ENCODE measurements at places on chromosomes 3 and 15. TPM values are rescaled to one million over a fixed set of nuclear protein-coding genes. Genes with fewer than 3 reads are reported as not detected.

DNA sequence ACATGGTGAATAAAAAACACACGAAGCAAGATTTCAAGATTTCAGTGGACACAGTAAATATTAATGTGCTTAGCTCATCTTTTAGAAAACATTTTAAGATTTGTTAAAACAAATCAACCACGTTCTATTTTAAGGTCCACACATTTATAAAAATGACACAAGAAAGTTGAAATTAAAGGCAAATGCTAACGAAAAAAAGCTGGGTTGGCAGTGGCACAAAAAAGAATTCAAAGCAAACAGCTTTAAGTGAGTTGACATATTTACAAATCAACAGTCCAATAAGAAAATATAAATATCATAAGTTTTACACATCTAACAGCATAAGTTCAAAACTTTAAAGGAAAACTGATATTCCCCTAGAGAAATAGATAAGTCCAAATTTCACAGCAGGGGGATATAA, 430.4 kb upstream of the CCDC54 start:
- no peak overlapping the region for H3K27ac ChIP-seq
- no peak for DNase-seq
- H3K4me1 ChIP-seq: no peaks in the 10 kb centered on the region
- H3K4me3 ChIP-seq: no peak overlapping the region
- H3K27me3 ChIP-seq: no peaks in the 10 kb centered on the region
- no peaks in the 10 kb centered on the region for H3K36me3 ChIP-seq

- no peak for DNase-seq
- H3K27ac ChIP-seq: no peak overlapping the region
- no peaks in the 10 kb centered on the region for H3K4me1 ChIP-seq
- no peaks in the 10 kb centered on the region for H3K36me3 ChIP-seq
Observed at GRCh38 chr3:82217571-82217970, 456.1 kb upstream of the GBE1 start.

The TUBGCP4 gene
- 13.5 TPM for total RNA-seq

- no peak overlapping the region for H3K4me3 ChIP-seq
- no peaks in the 10 kb centered on the region for H3K27me3 ChIP-seq
- peaks cover 3% of the 10 kb centered on the region for H3K4me1 ChIP-seq
- H3K27ac ChIP-seq: no peak overlapping the region
- DNase-seq: no peak
- peaks cover 2% of the 10 kb centered on the region for H3K36me3 ChIP-seq
Observed at GRCh38 chr15:75684648-75685047, 28.0 kb downstream of the CSPG4 start.

DNA sequence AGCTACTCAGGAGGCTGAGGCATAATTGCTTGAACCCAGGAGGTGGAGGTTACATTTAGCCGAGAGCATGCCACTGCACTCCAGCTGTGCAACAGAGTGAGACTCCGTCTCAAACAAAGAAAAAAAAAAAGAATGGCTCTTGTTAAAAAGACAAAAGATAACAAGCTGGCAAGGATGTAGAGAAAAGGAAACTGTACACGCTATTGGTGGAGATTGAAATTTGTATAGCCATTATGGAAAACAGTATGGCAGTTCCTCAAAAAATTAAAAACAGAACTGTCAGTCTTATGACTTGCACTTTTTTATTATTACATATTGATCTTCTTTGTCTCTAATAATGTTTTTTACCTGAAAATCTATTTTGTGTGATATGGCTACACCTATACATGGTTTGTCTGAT, 41.9 kb downstream of the MEX3B start:
- no peak for DNase-seq
- no peak overlapping the region for H3K27ac ChIP-seq
- H3K27me3 ChIP-seq: no peaks in the 10 kb centered on the region
- H3K4me1 ChIP-seq: no peaks in the 10 kb centered on the region

DNA sequence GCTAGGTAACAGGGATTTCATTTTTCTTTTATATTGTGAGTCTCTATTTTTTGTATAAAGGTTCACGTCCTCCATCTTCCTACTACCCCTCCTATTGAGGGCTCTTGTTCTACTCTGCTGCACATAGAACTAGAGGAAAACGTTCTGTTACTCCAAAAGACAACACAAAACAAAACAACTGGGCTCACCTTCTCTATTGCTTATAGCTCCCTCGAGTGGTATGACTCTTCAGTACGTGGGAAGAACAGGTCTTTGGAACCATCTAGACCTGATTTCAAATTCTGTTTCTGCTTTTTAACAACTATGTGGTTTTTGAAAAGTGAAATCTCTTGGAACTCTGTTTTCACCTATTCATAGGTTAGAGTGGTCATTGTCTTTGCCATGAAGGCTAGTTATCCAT, 515.3 kb downstream of the SOX2 start:
- DNase-seq: no peak
- no peaks in the 10 kb centered on the region for H3K36me3 ChIP-seq
- H3K27ac ChIP-seq: no peak overlapping the region
- H3K4me1 ChIP-seq: no peaks in the 10 kb centered on the region
- H3K4me3 ChIP-seq: no peak overlapping the region
- no peaks in the 10 kb centered on the region for H3K27me3 ChIP-seq

The HACL1 gene
- 12.6 TPM for total RNA-seq

DNA sequence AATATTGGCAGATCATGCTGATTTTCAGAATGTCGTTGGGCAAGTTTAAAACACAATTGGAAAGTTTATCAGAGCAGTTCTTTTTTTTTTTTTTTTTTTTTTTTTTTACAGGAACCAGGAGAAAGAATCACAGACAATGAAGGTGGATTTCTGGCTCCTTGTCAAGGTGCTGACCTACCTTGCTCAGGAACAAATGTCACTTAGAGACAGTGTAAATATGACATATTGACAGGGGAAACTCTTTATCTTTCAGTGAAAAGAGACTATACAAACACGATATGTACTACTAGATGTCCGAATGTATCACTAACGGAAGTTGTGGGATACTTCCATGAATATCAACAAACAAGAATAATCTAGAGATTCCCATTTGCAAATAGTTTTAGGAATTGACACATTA, 237.3 kb downstream of the FMN1 start:
- no peaks in the 10 kb centered on the region for H3K36me3 ChIP-seq
- H3K27ac ChIP-seq: no peak overlapping the region
- no peaks in the 10 kb centered on the region for H3K27me3 ChIP-seq
- H3K4me3 ChIP-seq: no peak overlapping the region
- no peak for DNase-seq

GRCh38 chr15:59115047-59115446, 10.1 kb downstream of the CCNB2 start:
- H3K27ac ChIP-seq: no peak overlapping the region
- DNase-seq: no peak
- no peaks in the 10 kb centered on the region for H3K4me1 ChIP-seq
- H3K36me3 ChIP-seq: no peaks in the 10 kb centered on the region

The UQCRC1 gene
- total RNA-seq: 942 TPM

GRCh38 chr3:192373586-192373985, 353.8 kb downstream of the FGF12 start:
- no peak for DNase-seq
- H3K27ac ChIP-seq: no peak overlapping the region
- no peaks in the 10 kb centered on the region for H3K36me3 ChIP-seq
- H3K27me3 ChIP-seq: no peaks in the 10 kb centered on the region

- H3K27ac ChIP-seq: no peak overlapping the region
- H3K4me3 ChIP-seq: no peak overlapping the region
- no peaks in the 10 kb centered on the region for H3K27me3 ChIP-seq
- DNase-seq: no peak
Observed at GRCh38 chr3:65877160-65877559, 161.6 kb downstream of the MAGI1 start.

GRCh38 chr3:111762537-111762936, 96.5 kb upstream of the PHLDB2 start:
- H3K27ac ChIP-seq: peak overlapping the region; percentile 23
- no peaks in the 10 kb centered on the region for H3K27me3 ChIP-seq
- H3K4me1 ChIP-seq: no peaks in the 10 kb centered on the region
- H3K36me3 ChIP-seq: no peaks in the 10 kb centered on the region
- H3K4me3 ChIP-seq: no peak overlapping the region
- no peak for DNase-seq

The C3orf80 gene
- total RNA-seq: 0.13 TPM

The SH3BP5 gene
- 6.6 TPM for total RNA-seq

DNA sequence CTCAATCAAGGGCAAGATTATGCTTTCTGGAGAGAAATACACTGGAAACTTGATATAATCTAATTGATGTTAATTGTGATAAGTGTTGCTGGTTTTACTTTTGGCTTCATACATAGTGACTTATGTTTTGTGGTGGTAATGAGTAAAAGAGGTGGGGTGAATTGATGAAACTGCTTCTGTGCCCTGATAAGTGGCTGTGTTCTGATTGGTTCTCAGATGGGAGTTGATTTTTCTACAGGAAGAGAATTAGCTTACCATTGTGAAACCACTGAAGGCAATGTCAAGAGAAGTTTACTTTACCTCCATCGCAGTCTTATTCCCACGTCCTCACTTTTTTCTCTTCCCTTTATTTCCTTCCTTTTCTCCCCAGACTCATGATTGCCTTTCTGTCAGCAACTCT, 23.8 kb downstream of the TMEM45A start:
- H3K27ac ChIP-seq: no peak overlapping the region
- H3K4me3 ChIP-seq: no peak overlapping the region
- no peaks in the 10 kb centered on the region for H3K36me3 ChIP-seq
- no peaks in the 10 kb centered on the region for H3K27me3 ChIP-seq
- no peaks in the 10 kb centered on the region for H3K4me1 ChIP-seq

The OR5K2 gene
- total RNA-seq: not detected

DNA sequence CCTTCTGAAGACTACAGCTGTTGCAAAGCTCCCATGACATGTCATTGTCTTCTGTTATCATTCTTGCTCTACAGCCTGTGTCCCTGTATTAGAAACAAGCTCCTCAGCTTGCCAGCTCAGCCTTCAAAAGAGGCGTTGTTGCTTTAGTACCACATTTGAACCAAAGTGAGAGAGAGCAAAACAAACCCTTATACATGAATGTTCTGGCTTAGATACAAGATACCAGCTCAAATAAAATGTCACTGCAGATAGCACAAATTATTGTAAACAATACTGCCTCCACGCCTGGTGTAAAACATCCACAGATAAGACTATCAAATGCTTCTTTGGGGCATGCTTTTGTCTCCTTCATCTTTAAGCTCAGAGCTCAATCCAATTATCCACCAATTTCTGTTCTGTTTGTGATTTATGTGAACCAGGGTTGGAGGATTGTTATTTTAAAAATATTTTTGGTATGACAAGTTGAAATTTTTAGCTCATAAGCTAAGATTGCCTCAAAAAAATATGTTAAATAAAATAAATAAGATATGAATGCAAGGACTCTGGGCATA, 403.6 kb upstream of the CDIN1 start:
- H3K27ac ChIP-seq: no peak overlapping the region
- no peak for DNase-seq
- no peaks in the 10 kb centered on the region for H3K27me3 ChIP-seq
- no peaks in the 10 kb centered on the region for H3K36me3 ChIP-seq

DNA sequence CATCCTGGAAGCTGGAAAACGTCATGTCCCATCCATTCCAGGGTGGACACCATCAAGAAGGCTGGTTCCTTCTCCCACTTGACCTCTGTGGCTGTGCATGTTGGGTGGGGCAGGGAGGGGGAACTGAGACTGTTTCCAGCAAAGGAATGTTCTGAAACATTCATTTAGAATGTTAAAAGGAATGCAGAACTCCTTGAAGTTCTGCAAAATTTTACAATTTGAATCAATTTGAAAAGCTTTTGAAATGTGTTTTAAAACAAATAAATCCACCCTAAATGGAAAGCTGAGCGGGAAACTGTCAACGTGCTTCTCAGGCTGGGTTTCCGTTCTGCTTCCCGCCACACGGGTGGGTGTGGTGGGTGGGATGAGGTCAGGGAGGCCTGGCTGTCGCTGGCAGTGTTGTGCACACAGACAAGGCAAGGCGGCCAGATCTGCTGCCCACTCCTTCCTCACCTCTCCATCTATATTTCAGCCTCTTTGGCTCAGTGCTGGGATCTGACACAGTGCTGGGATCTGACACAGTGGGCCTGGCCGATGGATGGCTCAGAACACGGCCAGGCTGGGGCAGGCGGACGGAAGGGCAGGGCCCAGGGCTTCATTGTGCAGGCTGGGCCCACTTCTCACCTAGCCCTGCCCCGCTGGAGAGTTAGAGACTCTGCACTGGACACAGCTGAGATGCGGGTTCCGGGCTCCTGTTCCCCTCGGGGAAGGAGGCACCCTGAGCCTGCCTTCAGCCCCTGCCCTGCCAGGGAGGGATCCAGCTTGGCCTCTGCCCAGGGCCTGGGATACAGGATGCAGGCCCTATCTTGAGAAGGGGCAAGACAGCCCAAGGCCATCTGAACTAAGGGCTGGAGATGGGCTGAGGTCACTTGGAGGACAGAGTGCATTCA, 110.4 kb downstream of the TMEM266 start:
- peaks cover 16% of the 10 kb centered on the region for H3K4me1 ChIP-seq
- DNase-seq: peak; percentile 71
- no peaks in the 10 kb centered on the region for H3K27me3 ChIP-seq
- H3K27ac ChIP-seq: no peak overlapping the region
- no peaks in the 10 kb centered on the region for H3K36me3 ChIP-seq

- DNase-seq: no peak
- no peaks in the 10 kb centered on the region for H3K4me1 ChIP-seq
- no peaks in the 10 kb centered on the region for H3K36me3 ChIP-seq
- no peak overlapping the region for H3K27ac ChIP-seq
Observed at GRCh38 chr3:44825264-44825925, 36.3 kb upstream of the TMEM42 start.

The ROPN1 gene
- total RNA-seq: 0.31 TPM

DNA sequence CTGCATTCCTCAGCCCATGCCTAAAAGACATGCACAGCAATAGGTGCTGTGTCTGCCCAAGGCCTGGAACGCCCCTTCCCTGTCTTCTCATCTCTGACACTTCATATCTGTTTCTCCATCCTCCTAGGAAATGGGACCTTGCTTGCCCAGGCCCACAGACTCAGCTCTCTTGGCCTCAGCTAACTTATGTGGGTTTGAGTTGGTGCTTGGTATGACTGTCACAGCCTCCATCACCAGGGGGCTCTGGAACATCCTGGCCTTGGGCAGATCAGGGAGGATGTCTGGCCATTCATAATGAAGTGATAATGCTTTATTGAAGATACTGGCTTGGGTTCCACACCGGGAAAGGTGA, 156.7 kb upstream of the SMAD3 start:
- no peak overlapping the region for H3K4me3 ChIP-seq
- no peak overlapping the region for H3K27ac ChIP-seq
- DNase-seq: peak; percentile 12
- no peaks in the 10 kb centered on the region for H3K27me3 ChIP-seq
- peaks cover 13% of the 10 kb centered on the region for H3K4me1 ChIP-seq

DNA sequence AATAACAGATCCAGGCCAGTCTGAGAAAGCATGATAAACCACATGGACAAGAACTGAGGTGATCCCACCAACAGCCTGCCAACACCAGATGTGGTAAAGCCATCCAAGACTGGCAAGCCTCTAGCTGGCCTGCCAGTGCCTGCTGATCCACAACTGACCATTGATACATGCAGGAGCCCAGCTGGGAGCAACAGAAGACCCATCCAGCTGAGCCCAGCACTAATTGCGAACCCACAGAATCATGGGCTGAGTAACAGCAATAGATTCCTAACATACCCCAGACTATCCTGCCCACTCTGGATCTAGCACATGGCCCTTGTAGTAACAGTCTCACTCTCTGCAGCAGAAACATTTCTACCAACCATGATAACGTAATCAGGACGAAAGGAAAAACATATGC, 10.6 kb downstream of the MGLL start:
- H3K27me3 ChIP-seq: no peaks in the 10 kb centered on the region
- H3K27ac ChIP-seq: no peak overlapping the region
- no peak for DNase-seq
- H3K36me3 ChIP-seq: peaks cover 90% of the 10 kb centered on the region
- H3K4me3 ChIP-seq: no peak overlapping the region
- peaks cover 31% of the 10 kb centered on the region for H3K4me1 ChIP-seq

- no peaks in the 10 kb centered on the region for H3K27me3 ChIP-seq
- no peak overlapping the region for H3K27ac ChIP-seq
- H3K4me3 ChIP-seq: no peak overlapping the region
- DNase-seq: no peak
- peaks cover 13% of the 10 kb centered on the region for H3K4me1 ChIP-seq
- H3K36me3 ChIP-seq: no peaks in the 10 kb centered on the region
Observed at GRCh38 chr3:65894679-65895453, 143.9 kb downstream of the MAGI1 start.

Measured in heart left ventricle (tissue), 16 donors.